T-cell (primary cell): ENCODE measurements at places on chromosomes 4 and X.

GRCh38 chr4:38166082-38166481, 205.9 kb downstream of the PTTG2 start:
- no peak for DNase-seq

GRCh38 chr4:105957680-105958079, 62.4 kb downstream of the NPNT start:
- no peak for DNase-seq

DNA sequence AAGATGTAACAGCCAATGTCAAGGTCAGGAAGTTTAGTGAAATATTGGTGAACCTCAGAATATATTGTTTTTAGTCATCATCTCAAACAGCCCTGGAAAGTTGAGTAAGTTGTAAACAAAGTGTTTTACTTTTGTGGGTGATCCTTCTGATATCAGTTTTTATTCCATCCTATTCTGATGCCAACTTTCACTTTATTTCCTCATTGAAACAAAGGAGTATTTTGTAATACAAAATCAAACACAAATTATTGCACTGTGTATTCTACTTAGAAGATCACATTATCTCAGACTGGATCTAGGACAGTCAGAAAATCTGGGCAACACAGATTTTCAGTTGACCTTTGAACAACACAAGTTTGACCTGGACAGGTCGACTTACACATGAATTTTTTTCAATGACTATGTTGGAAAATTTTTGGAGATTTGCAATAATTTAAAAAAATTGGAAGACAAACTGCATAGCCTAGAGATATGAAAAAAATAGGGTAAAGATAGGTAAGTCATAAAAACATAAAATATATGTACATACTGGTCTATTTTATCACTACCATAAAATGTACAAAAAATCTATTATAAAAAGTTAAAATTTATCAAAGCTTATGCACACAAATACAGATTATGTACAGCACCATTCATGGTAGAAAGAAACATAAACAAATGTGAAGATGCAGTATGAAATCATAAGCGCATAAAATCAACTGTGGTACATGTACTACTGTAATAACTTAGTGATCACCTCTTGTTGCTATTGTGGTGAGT, 709.1 kb upstream of the FAM241A start:
- no peak for DNase-seq

DNA sequence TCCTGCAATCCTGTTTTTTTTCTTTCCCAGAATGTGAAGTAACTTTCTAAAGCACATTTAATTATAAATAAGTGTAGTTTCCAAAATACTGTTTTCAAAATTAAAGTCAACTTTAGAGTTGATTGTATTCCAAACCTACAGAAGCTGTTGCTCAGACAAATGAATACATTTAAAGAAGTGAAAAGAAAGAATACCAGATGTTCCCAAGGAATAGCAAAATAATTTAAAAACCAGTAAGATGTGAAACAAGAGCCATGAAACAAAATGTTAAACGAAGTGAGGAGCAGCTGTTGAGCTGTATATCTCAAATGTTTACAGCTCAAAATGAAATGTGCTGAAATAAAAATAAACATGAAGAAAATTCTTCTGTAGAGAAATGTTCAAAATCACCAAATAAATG, 627.4 kb upstream of the NDST4 start:
- DNase-seq, result no peak

DNA sequence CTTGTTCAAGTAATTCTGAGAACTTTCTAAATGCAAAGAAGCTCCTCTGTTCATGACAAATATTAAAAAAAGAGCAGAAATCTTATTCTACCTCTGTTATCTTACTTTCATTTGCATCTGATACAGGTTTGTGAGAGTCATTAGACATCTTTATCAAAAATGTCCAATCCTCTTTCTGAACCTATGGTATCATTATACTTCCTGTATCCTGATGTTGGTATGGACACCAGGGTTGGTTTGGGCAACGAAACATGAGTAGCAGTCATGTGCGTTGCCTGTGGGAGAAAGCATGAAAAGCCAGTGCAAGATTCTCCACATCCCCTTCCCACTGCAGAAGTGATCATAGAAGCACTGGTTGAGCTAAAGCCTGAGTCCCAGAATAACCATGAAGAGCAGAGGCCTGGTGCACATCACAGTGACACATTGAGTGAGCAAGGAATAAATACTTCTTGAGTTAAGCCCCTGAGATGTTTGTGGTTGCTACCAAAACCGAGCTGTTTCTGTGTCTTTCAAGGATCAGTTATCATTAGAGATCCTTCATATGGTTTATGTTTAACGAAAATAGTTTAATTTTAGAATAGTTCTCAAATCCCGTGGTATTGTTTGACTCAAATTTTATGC, 197.2 kb downstream of the BANK1 start:
- no peak for DNase-seq

DNA sequence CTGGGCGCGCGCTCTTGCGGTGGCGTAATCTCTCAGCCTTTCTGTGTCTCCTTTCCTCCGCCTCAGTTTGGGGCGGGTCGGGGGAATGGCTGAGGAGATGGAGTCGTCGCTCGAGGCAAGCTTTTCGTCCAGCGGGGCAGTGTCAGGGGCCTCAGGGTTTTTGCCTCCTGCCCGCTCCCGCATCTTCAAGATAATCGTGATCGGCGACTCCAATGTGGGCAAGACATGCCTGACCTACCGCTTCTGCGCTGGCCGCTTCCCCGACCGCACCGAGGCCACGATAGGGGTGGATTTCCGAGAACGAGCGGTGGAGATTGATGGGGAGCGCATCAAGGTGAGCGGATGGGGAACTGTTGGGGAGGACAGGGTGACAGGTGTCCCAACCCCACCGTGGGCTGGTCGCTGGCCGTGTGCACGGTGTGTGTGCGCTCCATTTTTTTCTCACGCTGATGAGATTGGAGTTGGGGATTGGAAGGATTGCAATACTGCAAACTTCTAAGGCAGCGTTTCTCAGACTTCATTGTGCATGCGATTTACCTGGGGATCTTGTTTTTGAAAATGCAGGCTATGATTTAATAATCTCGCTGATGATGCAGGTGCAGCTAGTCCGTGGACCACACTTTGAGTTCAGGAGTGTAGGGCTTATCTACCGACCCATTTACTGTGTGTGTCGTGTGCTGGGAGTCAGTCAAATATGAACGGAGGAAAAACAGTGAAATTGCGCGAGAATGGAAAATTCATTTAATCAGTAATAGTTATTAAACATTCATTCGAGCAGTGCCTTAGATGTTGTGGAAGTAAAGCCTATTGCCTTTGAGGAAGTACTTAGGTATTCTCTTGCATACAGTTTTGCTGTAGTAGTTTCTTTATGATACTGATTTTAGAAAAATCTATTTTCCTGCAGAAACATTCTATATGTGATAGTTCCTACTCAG, at the start of gene RAB33B:
Gene RAB33B, plus strand, starts transcription at position 11 of the 935 bp plus-strand sequence. Its CDS starts 75 bp downstream, at position 86.
- DNase-seq, result no peak

GRCh38 chr4:79757600-79757999, 315.4 kb downstream of the ANTXR2 start:
- no peak for DNase-seq

- DNase-seq, result no peak
Measured at GRCh38 chr4:40808926-40809457, 59.2 kb downstream of the NSUN7 start.

DNA sequence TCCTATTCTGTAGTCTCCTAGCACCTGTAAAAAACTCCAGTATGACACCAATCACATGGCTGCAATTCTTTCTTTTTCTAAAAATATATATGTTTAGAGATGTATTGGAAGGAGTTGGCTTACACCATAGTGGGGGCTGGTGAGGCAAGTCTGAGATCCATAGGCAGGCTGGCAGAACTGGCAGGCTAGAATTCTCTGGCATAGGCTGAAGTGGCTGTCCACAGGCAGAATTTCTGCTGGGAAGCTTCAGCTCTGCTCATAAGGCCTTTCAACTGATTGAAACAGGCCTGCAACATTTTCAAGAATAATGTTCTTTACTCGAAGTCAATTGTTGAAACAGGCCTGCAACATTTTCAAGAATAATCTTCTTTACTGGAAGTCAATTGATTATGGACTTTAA, 37.0 kb downstream of the FGF2 start:
- DNase-seq, result no peak

GRCh38 chr4:109699553-109700225, 3.6 kb downstream of the CASP6 start:
- no peak for DNase-seq

DNA sequence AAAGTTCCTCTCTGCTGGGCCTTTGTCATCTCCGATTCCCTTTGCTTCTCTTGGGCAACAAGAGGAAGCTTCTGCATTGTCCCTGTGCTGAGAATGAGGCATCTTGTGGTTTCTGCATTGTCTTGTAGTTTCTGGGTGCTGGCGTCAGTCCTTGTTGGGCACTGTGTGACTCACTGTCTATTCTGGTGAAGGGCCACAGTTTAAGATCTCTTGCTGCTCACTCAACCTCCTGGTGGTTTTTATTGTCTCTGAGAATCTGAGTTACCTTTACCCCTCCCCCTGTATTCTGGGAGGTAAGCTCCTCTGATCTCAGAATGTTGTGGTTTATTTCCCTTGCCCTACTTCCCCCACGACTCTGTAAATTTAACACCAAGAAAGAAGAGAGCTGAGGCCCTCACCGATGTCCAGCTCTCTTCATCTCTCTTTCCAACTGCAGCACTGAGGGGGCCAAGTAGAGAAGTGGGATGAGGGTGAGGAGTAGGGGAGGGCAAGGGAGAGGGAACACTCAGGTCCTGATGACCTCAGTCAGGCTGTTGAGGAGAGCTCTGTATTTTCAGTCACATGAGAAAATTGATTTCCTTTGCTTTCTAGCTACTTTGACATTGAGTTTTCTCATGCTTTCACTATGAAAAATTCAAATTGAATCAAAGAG, 441.6 kb upstream of the PITX2 start:
- no peak for DNase-seq

- no peak for DNase-seq
Measured at GRCh38 chr4:139333046-139333445, 30.8 kb upstream of the NDUFC1 start.

GRCh38 chr4:102754044-102754443, 6.7 kb downstream of the MANBA start:
- no peak for DNase-seq

GRCh38 chr4:7419961-7420660, 14.6 kb downstream of the PSAPL1 start:
- no peak for DNase-seq

GRCh38 chrX:136865270-136866158, 15.0 kb downstream of the RBMX start:
- DNase-seq, result no peak

DNA sequence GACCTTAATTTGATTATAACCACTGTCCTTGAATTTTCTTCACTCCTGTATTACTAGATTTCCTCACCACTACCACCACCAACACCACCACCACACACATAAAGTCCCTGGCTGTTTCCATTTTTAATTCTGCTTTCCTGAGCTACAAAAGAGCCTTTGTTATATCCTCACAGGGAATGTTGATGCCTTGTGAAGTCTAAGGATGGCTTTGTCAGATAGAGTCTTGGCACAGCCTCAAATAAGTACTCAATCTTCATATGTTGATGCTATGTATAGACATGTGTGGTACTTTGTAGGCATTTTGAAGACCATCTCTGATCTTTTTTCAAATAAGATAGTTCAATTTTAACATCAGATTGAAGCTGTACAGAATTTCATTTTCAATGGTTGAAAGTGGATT, 1016.7 kb upstream of the LCORL start:
- DNase-seq, result no peak

DNA sequence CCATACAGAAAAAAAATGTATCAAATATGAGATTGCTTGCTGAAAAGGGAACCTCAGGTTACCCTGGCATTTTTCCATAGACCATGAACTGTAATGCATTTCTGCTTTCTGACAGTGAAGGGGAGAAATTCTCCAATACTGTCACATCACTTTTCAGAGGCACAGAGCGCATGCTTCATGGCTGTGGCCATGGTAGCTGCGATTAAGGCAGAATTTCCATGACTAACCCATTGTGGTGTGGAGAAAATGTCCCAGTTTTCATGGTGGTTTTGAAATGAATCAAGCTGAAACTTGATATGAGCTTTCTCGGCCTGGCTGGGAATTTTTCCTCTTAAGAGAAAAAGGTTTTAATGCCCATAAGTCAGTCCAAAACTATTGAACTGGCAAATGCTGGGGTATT, 39.5 kb upstream of the MAP3K15 start:
- DNase-seq, result no peak

DNA sequence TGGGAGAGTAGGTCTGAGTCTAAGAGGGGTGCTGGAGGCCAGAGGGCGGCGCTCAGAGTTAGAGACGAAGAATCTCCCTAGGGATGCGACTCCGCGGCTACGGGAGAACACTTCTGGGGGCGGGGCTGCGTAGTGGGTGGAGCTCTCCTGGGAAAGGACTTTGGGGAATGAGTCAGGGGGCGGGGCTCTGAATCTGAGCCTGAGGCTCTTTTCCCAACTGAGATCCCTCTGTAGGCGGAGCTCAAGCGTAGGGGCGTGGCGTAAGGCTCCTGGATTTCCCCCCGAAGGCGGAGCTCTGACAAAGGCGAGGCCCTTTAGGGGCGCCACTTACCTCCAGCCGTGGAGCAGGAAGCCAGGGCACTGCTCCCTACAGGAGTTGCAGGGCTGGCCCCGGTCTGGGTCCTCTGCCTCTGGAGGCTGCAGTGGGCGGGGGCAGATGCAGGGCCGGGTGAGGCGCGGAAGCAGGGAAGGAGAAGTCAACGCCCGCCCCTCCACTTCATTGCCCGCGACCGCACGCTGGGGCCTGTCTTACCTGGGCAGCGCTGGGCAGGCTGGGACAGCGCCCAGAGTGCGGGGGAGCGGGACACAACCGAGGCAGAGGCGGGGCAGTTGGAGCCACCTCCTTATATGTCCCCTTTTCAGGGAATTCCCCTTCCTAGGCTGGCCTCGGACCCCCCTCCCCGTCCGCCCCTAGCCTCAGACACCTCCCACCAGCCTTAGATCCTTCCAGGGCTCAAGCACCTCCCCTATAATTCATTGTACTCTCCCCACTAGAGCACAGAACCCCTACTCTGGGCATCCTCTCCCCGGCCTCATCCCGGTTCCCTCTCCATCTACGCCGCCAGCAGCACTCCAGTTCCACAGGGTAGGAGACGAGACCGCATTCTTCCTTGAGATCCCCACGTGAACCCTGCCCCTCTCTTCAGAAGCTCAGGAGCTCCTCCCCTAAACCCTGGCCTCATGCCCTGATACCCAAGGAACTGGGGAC, 1.6 kb downstream of the PRICKLE3 start:
- DNase-seq, result no peak

- DNase-seq, result no peak
Measured at GRCh38 chr4:74092957-74093356, 6.0 kb downstream of the CXCL2 start.

DNA sequence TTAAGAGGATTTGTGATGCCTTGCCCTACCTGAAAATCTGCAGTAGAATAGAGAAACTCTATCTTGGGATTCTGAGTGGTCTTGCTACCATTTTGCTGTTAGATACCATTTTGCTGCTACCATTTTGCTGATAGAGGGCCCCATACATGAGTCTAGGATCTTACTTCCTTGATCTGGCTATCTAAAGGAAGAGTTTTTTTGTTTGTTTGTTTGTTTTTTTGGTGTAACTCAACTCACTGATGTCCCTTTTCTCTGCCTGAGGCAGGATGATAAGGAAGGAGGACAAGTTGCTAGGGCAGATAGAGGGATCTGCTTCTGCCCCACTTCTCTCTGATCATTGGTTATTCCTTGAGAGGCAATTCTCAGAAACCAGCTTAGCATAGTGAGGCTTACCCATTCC, 31.0 kb downstream of the XK start:
- DNase-seq, result no peak

- DNase-seq, result no peak
Measured at GRCh38 chr4:13159041-13159620, 325.0 kb downstream of the RAB28 start.

- no peak for DNase-seq
Measured at GRCh38 chr4:55312489-55313101, 33.4 kb upstream of the SRD5A3 start.
